Stimulated activated CD4-positive, alpha-beta T cell treated with anti-CD3 and anti-CD28 coated beads, Interleukin-1b, Interleukin-23, amount 100 ng/mL, for 1 hour (primary cell): ENCODE measurements at places on chromosomes 11 and 22.
A peak's percentile ranks its signal among the peaks of the same experiment; 100 is the strongest.

- no peak for DNase-seq
Observed at GRCh38 chr11:72848846-72849466, 34.7 kb downstream of the ATG16L2 start.

- DNase-seq = no peak
Observed at GRCh38 chr11:74636630-74637184, 44.3 kb downstream of the POLD3 start.

DNA sequence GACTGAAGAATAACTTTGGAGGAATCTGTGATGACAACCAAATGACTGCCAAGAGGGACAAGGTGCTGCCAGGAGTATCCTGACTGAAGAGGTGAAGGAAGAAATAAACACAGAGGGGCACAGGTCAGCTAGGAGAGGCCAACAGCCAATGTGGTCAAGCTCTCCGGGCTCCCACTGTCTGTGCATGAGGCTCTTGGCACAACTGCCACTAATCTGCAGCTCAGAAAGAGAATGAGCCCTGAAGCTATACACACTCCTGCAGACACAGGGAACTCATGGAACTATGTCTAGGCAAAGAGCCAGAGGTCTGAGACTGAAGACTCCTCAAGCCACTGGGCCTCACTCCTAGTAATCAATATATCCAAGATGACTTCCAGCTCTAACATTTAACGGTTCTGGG lies 7.0 kb downstream of the THRSP start:
- DNase-seq = no peak

DNA sequence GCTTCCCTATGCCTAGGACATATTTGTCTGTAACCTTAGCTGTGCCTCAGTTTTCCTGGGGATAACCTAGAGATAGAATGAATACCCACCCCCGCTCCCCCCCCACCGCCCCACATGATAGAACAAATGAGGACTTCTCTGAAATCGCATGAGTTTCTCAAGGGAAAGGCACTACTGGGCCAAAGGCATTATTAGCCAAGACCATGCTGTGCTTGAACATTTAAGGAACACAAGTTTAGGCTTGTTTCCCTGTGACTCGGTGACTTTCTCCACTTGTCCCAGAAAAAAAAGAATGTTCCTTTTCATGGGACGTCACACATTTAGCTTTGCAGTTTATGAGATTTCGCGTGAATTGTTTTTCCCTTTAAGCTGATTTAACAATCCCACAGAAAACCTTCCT lies 51.4 kb upstream of the CRTAM start:
- no peak for DNase-seq

- no peak for DNase-seq
Observed at GRCh38 chr11:131692961-131693360, 322.5 kb downstream of the NTM start.

DNA sequence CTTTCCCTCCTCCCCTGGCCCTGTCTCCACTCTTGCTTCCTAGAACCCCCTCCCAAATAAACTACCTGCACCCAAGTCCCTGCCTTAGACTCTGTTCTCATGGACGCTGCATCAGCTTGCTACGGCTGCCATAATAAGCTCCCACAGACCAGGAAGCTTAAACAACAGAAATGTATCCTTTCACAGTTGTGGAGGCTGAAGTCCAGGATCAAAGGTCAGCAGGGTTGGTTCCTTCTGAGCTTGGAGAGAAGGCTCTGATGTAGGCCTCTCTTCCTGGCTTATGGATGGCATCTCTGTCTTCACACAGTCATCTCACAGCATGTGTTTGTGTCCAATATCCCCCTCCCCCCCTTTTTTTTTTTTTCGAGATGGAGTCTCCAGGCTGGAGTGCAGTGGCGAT lies 23.4 kb downstream of the CBX7 start:
- no peak for DNase-seq

GRCh38 chr11:118914178-118914918 lies 11.4 kb downstream of the BCL9L start:
- DNase-seq = no peak

DNA sequence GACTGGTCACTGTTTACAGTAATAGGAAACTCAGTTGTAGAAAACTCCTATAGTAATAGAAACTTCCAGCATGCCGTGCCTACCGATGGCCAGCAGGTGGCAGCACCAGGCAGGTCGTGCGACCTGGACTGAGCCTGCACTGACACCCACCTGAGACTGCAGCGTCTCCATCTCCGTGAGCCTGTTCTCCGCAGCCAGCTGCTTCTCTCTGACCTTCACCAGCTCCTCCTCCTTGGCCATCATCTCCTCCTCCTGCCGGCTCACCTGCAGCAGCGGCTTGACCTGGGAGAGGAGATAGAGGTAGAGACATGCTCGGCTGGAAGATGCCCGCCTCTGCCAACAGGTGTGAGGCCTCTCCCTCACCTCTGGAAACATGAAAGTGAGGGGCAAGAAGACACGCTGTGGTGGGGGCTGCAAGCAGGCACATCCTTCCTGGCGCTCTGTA lies 48.5 kb downstream of the APOL1 start:
- peak; percentile 71 for DNase-seq

GRCh38 chr11:13209379-13209778 lies 68.2 kb upstream of the BMAL1 start:
- DNase-seq = no peak

DNA sequence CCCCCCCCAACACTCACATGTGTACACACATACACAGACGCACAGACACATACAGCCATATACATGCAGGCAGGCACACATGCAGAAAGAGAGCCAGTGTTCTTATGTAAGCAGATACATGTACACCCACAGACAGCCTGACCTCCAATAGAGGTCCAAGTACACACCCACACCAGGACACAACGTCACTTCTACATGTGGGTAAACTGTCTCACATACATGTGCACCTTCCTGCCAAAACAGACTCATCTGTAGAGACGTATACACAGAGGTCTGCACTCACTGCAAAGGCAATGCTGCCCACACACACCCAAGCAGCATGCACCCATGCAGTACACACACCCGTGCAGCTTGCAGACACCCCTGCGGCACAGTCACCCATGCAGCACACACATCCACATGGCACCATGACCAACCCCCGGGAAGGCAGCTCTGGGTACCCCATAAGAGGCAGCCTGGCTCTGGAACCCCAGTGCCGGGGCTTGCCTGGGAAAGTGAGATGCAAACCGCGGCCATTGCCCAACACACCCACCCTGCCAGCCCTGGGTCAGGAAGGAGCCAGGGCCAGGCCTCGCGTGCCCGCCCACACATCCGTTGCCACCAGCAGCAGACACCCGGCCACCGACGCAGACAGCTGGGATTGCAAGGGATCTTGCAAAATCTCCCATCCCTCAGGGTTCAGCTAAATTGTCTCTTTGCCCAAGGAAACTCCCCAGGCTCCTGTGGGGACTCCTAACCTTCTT lies 10.1 kb downstream of the CASTOR1 start:
- DNase-seq = no peak

DNA sequence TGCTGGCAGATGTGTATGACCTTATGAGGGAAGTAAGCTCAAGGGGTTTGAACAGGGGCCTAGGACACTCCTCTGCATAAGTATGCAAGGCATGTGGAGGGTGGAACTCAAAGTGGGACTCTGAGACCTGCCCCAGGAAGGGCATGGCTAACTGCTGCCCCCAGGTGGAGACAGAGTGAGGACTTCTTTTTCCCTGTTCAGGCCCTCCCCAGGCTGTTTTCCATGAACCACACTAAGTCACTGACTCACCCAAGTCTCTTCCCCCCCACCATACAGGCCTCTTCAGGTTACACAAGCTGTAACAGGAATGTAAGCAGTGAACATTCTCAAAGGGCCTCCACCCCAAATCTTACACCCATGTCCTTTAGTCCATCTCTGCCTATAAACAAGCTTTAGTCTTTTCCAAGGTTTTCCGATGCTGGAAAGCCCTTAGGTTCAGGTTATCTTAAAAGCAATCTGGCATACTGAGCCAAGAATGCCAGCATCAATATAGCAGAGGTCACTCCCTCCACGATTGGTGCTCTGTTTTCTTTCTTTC lies 13.1 kb downstream of the EEF1G start:
- DNase-seq = no peak

- no peak for DNase-seq
Observed at GRCh38 chr11:60783141-60783484, 2.0 kb upstream of the MS4A10 start.

DNA sequence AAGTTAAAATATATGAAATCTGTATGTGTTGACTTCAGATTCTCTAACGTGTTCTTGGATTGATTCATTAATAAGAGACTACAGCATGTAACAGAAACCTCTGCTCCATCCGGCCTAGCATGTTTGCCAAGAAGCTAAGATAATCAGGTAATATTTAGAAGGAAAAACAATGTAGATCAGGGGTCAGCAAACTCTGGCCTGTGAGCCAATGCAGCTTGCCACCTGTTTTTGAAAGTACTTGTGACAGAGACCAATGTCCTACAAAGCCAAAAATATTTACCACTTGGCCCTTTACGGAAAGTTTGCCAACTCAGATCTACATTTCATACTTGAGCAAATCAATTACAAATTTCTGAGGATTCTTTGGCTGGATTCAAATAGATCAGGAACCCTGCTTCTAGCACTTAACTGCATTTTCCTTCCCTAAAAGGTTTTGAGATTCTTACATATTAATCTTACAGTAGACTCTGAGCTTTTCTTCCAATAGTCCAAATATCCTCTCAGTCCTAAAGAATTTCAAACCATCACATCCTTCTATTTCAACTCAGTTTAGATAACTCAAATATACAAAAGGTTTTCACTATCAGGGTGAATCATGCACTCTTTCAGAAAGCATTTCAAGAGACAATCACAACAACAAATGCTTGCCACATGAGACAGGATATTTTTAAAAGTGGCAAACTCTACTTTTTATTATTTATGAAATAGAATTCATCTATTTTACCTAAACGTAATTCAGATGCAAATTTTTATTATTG lies 29.5 kb downstream of the APOL5 start:
- DNase-seq = no peak

- DNase-seq = no peak
Observed at GRCh38 chr11:90556606-90557005, 333.8 kb upstream of the CHORDC1 start.

DNA sequence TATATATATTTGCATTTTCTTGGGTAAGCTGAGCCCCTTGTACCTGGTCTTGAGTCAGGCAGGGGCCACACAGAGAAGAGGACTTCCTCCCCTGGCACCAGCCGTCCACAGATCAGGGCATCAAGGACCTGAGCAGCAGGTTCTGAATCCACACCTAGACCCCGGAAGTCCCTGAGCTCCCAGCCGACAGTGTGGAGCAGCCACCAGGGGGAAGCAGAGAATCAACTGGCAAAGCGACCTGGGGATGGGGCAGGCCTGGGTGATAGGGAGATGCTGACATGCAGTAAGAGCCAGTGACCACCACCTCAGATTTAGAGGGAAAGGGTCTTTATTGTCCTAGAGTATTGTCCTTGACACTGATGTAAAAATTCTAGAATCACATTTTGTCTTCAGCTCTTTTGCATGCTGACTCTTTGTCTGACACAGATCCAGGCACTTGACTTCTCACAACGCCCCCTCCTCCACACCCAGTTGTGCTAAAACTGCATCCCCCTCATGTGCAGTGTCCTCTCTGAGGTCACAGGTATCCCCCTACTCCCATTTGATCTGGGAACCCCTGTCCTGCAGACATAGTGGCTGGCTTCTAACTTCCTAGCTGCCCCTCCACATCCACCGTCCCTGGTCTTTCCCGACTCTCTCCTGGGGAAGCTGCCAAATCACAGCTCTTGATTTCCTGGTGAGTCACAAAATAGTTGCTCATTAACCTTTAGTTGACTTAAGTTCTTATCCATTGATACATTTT lies 109.3 kb downstream of the GGTLC2 start:
- DNase-seq = peak; percentile 61

- DNase-seq = no peak
Observed at GRCh38 chr11:30479899-30480298, 106.3 kb downstream of the MPPED2 start.

GRCh38 chr11:17543574-17544180 lies 539 bp downstream of the USH1C start:
- no peak for DNase-seq
